NCI-H2171 (cell line): ENCODE measurements at places on chromosomes 2 and 18.

- no peak for DNase-seq
Measured at GRCh38 chr2:39266139-39266805, 22.5 kb upstream of the CDKL4 start.

- DNase-seq, result peak; percentile 15
Measured at GRCh38 chr2:78077633-78078032, 555.5 kb upstream of the LRRTM4 start.

DNA sequence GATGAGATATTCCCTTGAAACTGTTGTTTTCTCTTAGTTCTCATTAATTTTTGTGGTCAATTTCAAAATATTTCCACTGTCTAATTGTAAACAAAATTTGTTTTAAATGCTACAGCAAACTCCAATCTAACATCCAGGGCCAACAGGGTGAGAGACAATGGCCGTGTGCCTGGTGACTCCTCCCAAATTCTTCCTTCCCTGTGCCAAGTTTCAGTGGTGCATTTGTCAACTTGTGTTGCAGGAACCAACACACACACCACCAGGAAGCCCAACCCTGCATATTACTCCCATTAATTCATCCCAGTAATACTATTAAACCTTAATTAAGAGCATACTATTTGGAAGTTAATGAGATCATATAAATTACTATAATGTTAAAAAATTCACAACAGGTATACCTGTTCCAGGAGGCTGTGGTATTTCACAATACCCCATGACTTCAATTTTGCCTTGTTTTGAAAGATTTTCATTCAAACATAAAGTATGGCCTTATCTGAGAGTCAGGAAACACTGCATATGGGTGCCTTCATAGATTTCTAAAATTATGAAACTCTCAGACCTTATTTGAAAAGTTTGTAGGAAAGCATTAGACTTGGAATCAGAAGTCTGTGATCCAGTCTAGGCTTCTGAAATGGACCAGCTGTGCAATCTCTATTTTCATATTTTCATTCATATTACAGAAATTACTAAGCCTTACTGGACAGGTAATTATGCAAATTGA is 1.1 kb downstream of the SERPINB2 start:
- DNase-seq, result no peak

- no peak for DNase-seq
Measured at GRCh38 chr2:52512760-52513159, 1254.8 kb upstream of the CHAC2 start.

- no peak for DNase-seq
Measured at GRCh38 chr2:237407700-237408099, 6.3 kb downstream of the COL6A3 start.

DNA sequence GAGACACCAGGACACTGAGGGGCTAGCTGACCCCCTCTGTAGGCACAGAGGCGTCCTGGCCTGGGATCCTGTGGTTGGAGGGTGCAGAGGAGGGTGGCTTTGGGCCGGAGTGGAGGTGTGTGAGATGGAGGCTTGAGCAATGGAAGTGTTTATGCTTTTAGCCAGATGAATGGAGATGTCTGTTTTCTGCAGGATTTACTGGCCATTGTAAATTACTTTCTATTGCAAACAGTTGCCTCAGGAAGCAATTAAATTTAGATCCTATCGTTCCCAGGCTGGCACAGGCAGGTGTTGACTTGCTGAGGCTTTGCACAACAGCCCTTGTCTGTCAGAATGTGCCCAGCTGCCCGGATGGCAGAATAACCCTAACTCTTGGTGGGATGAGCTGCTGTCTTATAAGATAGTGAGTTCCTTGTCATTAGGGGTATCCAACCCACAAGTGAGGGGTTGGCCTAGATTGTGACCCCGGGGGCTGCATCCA is 1.8 kb upstream of the ARID5A start:
- no peak for DNase-seq

DNA sequence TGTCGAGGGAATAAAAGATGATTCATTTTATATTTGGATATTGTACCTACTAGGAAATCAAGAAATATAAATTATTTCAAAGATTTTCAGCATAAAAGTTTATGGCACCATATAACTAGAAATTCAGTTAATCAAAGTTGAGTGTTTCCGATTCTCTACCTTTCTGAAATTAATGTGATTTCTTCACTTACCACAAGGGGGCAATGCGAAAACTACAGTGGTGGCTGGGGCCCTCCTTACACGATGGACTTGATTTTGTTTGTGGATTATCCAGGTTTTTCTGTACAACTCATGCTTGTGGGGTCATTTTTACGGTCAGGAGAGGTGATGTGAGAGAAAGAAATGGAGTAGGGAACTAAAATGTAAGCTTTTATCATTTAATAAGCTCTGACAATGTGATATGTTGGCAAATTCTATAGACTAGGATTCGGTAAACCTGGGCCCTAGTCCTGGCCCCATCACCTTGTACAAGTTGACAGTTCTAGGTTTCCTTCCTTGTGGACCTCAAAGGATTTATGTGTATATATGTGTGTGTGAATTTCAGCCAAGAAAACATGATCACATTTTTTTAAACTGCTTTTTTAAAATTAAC is 47.6 kb downstream of the G6PC2 start:
- DNase-seq, result no peak

- DNase-seq, result no peak
Measured at GRCh38 chr2:62204998-62205496, 9.1 kb downstream of the B3GNT2 start.

DNA sequence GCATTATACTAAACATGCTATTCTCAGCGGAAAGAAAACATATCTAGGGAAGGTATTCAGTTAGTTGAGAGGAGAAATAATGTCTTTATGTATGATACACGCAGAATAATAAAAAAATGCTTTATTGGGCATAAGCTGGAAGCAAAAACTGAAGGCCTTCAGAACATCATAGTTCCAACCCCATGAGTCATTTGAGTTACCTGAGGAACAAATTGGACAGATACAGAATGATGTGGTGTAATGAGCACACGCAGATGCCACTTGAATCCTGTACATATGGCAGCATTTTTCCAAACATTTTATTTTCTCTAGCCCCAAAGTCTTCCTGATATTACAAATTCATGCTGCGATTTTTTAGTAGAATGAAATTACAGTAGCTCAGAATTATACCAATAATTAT is 23.2 kb upstream of the TRIB2 start:
- DNase-seq, result no peak

DNA sequence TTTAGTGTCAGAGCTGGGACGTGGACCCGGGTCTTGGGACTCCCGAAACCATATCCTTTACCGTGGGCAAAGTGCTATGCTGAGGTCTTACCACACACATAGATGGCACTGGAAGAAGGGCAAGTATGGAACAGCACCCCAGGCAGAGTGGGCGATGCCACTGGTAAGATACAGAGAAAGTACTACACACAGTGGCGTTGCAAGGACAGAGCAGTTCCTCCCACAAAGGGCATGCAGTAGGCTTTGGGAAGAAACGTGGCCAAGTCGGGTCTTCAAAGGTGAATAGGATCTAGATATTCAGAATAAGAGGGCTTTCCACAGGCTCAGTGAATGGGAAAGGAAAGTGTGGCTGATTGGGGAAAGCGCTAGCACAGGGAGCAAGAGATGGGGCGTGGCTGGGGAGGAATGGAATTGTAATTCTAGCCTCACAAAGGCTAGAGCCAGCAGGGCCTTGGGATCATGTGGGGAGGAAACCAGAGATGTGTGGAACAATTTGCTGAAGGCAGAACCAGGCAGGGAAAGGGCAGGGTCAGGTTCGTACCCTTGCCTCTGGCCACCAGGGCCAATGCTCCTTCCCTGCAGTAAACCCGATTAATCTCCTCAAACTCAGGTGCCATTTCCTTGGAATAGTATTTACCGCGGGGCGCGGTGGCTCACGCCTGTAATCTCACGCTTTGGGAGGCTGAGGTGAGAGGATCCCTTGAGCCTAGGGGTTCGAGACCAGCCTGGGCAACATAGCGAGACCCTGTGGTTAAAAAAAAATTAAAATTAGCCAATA is 36.0 kb downstream of the PCBP1 start:
- DNase-seq, result no peak

DNA sequence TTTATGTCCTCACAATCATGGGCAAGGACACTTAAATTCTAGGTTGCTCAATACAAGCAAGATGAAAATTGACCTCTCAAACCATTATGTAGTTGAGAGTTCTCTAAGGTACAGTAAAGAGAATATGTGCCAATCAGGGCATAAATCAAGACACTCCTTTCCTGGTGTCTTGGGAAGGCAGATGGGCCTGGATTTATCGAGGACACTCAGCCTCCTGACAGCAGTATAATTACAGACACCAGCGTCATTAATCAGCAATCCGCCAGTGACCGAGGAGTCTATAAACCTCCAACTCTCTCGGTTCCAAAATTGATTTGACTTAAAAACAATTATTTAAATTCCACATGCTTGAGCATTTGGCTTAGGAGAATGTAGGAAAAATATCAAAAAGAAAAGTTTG is 75.7 kb upstream of the DAPL1 start:
- DNase-seq, result no peak

GRCh38 chr2:16392647-16393499 is 272.8 kb downstream of the CYRIA start:
- no peak for DNase-seq

DNA sequence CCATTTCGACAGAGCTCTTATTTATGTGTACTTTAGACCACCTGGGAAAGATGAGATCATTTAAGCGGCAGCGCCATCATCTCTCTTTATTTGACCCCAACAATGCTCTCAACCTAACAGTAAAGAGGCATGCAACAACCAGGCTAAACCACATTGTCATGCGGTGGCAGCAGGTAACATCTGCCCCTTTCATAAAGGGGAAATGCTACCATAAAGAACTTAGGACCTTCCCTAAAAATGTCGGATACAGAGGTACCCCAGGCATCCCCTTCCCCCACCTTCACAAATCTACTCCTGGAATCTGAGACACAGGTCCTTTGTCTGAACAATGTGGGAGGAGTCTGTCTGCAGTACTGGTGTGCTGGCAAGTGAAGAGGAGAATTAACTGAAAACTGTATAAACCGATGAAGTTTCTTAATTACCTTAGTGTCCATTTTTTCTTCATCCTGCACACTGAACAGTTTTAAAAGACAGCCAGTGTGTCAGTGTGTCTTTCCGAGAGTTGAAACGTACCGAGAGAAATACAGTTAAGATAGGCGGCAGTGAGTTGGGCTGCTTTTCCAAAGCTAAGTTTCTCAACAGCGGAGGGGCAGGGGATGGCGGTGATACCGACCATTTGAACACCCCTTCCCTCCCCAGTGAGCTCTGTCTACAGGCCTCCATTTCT is 1.9 kb downstream of the MEX3C start:
- DNase-seq, result peak; percentile 73

DNA sequence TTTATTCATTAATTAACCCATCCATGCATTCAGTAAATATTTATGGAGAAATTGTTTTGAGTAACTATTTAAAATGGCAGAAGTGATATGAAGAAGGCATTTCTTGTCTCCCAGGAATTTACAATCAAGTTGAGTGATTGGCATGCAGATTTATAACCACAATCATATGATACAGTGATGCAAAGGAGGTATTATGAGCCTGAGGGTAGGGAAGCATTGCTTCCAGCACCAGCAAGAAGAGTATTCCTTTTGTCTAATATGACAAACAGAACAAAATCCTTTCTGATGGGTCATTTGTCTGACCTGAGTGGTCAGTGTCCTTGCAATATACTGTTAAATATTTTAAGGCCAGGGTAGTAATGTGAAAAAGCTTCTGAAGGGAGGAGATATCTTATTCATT is 244.2 kb upstream of the RGPD4 start:
- DNase-seq, result no peak

GRCh38 chr2:88114889-88115288 is 13.0 kb downstream of the FABP1 start:
- no peak for DNase-seq

DNA sequence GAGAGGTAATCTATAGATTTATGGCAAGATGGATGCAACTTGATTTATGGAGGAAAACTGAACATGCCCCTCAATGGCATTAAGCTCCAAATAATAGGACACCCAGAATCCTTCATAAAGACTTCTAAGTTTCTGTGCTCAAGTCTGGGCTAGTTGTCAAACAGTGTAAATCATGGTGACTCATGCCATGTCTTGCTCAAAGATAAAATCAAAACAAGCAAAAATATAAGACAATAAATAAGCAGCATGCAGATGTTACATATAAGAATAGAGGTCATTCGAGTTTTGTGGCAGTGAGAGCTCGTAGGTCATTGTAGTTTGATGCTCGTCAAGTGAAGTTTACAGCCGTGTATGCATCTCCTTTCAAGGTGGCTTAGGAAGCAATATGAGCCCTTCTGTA is 403.2 kb downstream of the THSD7B start:
- no peak for DNase-seq

GRCh38 chr2:108612514-108613183 is 78.4 kb downstream of the LIMS1 start:
- DNase-seq, result no peak

DNA sequence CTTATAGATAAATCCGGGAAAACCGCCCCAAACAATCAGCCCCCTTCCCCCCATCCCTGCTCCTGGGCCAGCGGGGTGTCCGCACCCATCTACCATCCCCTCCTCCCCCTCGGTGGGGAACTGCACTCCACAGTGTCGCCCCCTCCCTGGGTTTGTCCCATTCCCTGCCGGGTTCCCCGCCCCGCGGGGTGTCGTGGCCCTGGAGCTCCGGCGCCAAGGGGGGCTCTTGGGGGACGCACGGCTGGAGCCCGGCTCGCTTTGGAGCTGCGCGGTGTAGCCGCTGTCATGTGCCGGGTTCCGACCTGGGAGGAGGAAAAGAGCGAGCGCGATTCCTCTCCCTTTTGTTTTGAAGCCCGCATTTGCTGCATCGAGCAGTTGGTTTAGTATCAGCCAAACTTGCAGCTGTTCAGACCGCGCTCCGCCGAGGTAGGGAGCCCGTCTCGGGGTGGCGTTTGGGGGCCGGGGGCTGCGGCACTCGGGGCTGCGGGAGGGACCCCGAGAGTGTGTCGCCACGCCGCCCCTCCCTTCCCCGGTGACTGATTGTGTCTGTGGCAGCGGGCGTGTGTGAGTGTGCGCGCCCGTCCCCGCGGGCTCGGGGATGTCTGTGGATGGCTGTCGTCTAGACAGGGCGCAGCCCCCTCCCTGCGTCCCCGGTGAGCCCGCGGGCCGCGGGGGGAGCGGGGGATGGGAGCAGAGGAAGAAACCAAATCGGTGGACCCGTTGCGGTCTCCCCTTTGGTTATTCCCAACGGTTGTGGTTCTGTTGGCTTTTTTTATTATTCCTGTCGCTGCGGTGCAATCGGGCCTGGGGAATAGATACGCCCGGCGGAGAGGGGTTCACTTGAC is 797 bp downstream of the CTIF start:
- DNase-seq, result peak; percentile 52
